Lung microvascular endothelial cell (primary cell): ENCODE measurements at places on chromosomes 5 and 9.

- peak; percentile 67 for DNase-seq
Observed at GRCh38 chr5:97142521-97143254, at the start of gene LIX1. TSS of gene LIX1 (minus strand) at chr5:97142611. CDS start at chr5:97142576, 35 bp downstream.

GRCh38 chr5:141917760-141918159 lies 5.9 kb upstream of the DELE1 start:
- no peak for DNase-seq

GRCh38 chr5:179504191-179504590 lies 46.2 kb upstream of the RUFY1 start:
- no peak for DNase-seq

DNA sequence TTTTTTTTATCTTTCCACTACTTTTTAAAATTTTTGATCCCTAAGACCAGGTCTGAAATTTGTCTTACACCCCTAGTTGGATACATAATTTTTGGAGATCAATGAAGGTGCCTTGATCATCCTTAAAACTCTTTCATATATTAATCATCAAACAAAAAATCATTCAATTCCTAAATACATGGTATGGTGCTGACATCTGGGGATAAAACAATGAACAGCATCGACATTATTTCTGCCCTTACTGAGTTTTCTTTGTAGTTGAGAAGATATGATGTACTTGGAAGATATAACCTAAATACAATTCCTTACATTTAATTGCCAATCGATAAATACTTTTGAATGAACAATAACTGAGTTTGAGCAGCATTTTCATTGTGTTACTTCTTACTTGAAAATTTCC lies 18.3 kb downstream of the SPINK9 start:
- no peak for DNase-seq

GRCh38 chr5:154278186-154278585 lies 87.7 kb downstream of the GALNT10 start:
- no peak for DNase-seq

- no peak for DNase-seq
Observed at GRCh38 chr9:109708451-109708945, 71.5 kb upstream of the PALM2AKAP2 start.

GRCh38 chr5:98839469-98840383 lies 66.3 kb downstream of the RGMB start:
- DNase-seq, result peak; percentile 24

- DNase-seq, result no peak
Observed at GRCh38 chr5:32501071-32502002, 56.8 kb upstream of the ZFR start.

- no peak for DNase-seq
Observed at GRCh38 chr5:110053824-110054223, 364.1 kb downstream of the MAN2A1 start.

GRCh38 chr9:124450241-124450924 lies at the start of gene ADGRD2:
TSS of gene ADGRD2 (plus strand) at chr9:124450451. CDS start at chr9:124451667, 1,216 bp downstream.
- peak; percentile 24 for DNase-seq

- DNase-seq, result no peak
Observed at GRCh38 chr5:87900419-87900818, 368.2 kb downstream of the TMEM161B start.

GRCh38 chr9:37531699-37532098 lies 44.5 kb downstream of the FBXO10 start:
- no peak for DNase-seq

DNA sequence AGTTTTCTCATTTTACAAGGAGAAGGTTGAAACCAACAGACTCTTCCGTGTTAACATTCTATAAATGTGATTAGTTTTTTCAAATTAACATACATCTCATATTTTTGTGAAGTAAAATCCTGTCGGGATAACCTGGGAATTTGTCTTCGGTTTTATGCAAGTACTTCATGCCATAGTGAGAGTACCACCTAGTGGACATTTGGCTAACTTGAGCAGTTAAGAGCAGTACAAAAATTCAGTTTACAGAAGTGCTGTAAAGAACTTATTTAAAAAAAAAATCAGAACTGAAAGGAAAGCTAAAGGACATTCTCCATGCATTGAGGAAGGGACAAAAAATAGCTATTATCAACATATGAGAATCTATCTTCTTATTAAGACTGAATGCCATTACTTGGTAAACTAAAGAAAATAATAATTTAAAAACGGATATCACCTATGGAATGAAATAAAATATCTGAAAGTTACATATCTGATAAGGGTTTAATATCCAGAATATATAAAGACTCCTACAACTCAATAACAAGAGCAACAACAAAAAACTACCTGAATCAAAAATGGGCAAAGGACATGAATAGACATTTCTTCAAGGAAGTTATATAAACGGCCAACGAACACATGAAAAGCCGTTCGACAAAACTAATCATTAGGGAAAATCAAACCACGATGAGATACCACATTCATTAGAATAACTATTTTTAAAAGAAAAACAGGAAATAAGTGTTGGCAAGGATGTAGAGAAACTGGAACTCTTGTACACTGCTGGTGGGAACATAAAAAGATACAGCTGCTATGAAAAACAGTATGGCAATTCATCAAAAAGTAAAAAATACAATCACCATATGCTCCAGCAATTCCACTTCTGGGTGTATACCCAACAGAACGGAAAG lies 117.0 kb upstream of the GNA14 start:
- DNase-seq, result peak; percentile 84

- peak; percentile 97 for DNase-seq
Observed at GRCh38 chr5:172758077-172758833, 12.7 kb downstream of the DUSP1 start.

DNA sequence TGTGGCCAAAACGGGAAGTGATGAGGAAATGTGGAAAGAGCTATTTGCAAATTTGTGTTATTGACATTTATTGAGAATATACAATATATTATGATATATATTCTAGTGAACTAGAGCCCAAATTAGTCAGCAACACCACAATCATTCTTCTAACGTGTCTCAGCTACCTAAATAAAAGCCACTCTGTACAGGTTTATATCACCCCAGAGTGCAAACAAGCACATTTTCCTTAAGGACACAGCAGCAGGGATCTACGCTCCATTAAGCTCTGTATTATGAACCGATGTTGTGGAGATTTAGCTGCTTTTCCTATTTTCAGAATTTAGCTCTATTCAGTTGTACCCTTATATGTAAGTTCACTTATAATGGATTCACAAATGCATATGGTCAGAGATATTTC lies 77.9 kb downstream of the CDH18 start:
- no peak for DNase-seq

DNA sequence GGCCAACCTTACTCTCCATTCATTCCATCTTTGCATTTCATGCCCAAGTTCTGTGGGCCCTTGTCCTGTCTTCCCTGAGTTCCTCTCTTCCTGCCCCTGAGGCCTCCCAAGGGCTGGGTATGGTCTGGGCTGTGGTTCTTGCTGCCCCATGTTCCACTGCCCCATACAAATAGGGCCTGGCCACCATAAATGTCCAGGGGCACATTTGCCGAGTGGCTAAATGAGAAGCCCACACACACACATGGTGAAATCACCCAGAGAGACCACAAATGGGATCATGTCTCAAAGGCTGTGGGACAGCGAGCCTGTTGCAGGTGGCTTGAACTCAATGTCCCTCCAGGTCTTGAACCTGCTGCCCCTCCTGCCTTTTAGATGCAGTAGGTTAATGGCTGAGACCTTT lies 1.2 kb downstream of the TIFAB start:
- no peak for DNase-seq

DNA sequence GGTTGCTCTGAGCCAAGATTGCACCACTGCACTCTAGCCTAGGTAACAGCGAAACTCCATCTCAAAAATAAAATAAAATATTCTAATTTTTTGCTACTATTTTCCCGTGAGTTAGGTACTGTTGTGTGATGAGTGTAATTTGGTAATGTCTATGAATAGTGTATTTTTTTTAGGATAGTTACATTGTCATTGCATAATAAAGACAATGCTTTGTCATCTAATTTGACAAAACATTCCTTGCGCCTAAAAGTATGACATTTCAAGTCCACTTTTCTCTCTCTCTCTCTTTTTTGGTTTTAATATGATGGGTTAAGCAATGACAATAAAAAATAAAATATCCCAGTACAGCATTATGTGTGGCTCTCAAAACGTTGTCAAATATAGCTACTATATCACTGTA lies 29.3 kb downstream of the UBE2R2 start:
- DNase-seq, result no peak

DNA sequence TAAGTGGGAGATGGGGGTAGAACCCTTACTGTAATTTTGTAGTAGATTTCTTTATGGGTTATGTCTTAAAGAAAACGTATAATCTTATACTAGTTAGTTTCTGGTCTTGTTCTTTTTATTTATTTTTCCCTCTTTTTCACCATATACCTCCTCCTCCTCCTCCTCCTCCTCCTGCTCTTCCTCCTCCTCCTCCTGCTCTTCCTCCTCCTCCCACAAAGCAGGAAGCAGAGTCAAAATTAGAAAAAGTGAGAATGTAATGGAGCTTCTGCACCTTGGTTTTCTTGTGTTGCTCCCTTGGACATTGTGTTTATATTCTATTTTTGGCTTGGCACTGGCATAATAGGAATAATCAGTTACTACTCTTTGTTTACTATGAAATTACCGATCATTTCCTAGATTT lies 4.5 kb downstream of the MACIR start:
- DNase-seq, result no peak

DNA sequence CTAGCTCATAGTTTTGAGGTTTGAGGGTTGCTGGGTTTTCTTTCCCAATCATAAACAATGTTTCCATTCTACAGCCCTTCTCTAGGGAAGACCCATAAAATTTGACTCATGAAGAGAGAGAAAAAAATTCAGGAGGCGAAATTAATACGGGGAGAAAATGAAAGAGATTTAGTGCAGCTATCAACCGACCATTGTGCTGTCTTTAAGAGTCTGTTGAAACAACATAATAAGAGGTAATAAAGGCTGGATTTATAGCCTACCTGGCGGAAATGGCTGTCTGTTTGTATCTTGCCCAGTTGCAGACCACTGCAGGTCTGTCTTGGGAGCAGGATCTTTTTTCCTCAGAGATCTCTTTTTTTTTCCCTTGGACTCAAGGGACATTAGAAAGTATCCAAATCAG lies 66.9 kb downstream of the TLR4 start:
- no peak for DNase-seq

- no peak for DNase-seq
Observed at GRCh38 chr5:51385216-51385615, 2.0 kb downstream of the ISL1 start.

- peak; percentile 62 for DNase-seq
Observed at GRCh38 chr5:126972062-126972895, 58.1 kb downstream of the MARCHF3 start.

- no peak for DNase-seq
Observed at GRCh38 chr9:9079473-9079872, 1279.9 kb upstream of the DMAC1 start.

DNA sequence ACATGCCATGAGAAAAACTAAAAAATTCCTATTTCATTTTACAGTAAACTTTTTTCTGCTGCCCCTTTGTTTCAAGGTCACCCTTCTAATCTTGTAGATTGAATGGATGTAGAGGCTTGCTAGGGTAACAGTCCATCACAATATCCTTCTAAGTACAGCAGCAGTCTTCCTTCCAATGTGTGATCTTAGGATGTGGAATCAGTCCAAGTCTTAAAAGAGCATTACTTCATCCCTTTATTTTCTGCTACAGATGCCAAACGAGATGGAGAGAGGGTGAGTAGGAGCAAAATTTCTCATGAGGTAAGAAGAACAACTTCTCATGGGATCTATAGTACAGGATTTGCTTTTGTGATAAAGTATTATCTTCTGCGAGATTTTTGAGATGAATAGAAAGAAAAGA lies 704 bp upstream of the IL33 start:
- no peak for DNase-seq

DNA sequence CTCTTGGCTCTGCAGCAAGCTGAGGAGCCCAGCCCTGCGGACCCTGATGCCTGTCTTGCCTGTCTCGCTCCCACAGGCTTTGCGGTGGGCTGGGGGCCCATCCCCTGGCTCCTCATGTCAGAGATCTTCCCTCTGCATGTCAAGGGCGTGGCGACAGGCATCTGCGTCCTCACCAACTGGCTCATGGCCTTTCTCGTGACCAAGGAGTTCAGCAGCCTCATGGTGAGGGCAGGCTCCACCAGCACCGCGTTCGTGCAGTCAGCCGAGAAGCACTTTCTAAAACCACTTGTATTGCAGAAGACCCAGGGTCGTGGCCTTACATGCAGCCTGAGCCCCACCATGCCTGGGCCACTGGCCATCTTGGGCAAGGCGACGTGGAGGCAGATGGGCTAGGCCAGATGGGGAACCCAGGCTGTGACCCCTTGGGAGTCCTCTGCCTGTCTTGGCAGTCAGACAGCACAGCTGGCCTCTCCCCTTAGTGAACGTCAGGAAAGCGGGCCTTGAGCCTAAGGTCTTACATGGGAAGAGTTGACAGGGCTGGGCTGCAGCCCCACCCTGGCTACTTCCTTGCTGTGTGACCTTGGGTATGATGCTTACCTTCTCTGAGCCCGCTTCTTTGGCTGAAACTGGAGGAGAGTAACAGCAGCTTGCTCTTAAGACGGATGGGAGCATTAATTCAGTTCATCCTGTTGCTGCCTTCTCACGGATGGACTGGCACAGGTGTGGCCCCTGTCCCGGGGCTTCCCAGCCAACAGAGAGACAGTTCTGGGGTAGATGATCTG lies 8.6 kb downstream of the SLC2A8 start:
- DNase-seq, result no peak

GRCh38 chr9:73157811-73158210 lies 6.1 kb downstream of the ANXA1 start:
- DNase-seq, result no peak

GRCh38 chr5:173001229-173001841 lies 17.8 kb downstream of the ATP6V0E1 start:
- DNase-seq, result no peak

GRCh38 chr5:124459984-124460383 lies 286.5 kb downstream of the ZNF608 start:
- no peak for DNase-seq

- no peak for DNase-seq
Observed at GRCh38 chr5:160850421-160850820, 1.6 kb downstream of the ATP10B start.

DNA sequence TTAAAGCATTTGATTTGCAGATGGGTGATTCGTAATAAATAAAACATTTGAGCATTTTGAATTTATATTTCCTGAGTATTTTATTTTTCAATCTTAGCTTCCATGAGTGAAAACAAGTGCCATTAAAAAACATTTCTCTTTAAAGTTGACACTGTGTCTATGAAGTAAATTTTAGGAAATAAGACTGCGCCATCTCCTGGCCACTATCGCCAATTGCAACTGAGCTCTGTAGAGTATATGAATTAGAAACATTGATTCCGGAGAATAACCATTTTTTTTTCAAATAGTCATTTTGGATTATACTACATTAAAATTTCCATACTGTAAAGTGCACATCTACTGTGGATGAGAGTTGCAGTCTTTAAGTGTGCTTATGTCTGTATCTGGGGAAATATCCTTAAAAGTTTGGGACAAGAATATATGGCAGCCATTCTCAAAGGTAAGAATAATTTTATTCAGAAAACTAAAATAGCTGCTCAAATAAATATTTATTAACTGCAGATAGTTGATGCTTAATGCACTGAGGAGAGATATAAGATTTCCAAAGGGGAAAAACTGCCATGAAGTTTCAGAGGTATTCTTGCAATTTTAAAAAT lies 5.9 kb downstream of the DMRTA1 start:
- DNase-seq, result peak; percentile 52

DNA sequence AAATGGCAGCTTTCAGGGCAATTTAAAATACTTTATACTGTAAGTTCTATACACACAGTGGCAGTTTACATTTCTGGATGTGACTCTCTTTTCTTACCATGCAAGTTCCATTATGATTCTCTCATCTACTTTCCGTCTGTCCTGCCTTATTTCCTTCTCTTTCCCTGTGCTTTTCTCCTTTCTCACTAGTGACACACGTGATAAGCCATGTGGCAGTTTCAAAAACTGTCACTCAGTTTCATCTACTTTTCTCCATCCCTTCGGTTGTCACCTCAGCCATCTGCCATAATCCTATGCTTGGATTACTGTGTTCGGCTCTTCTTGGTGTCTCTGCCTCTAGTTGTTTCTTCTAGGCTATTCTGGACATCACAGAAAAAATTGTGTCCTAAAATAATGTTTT lies 46.8 kb upstream of the ATG10 start:
- no peak for DNase-seq
